Mesenchymal stem cell (in vitro differentiated cells and primary cell): ENCODE measurements at places on chromosomes 2 and 18.
A peak's percentile ranks its signal among the peaks of the same experiment; 100 is the strongest.

DNA sequence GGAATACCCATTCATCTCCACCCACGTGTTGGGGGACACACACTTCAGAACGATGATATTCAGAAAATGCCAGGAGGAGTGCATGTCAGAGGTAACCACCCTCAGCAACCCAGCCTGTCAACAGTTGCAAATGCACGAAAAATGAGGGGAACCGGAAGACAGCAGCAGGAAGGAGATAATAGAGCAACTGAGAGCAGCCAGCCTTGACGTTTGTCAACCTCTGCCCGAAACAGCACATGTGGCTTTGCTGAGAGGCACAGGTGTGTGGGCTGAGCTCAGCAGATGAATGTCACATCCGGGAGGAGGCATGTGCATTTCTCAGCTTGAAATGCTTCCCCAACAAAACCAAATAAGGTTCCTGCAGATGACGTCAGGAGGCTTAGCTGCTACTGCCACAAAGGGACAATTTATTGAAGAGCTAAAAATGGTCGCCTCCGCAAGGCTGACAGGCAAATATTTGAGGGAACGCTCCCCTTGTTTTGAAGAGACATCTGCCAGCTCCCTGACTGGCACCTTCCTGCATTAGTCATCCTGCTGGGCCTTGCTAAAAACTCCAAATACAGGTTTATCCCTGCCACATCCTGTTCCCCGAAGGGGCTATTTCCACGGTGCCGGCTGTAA is 419.0 kb downstream of the NBAS start:
- no peaks in the 10 kb centered on the region for H3K36me3 ChIP-seq
- peak; percentile 6 for DNase-seq
- peaks cover 8% of the 10 kb centered on the region for H3K4me1 ChIP-seq
- H3K27ac ChIP-seq = no peak overlapping the region
- no peaks in the 10 kb centered on the region for H3K27me3 ChIP-seq

DNA sequence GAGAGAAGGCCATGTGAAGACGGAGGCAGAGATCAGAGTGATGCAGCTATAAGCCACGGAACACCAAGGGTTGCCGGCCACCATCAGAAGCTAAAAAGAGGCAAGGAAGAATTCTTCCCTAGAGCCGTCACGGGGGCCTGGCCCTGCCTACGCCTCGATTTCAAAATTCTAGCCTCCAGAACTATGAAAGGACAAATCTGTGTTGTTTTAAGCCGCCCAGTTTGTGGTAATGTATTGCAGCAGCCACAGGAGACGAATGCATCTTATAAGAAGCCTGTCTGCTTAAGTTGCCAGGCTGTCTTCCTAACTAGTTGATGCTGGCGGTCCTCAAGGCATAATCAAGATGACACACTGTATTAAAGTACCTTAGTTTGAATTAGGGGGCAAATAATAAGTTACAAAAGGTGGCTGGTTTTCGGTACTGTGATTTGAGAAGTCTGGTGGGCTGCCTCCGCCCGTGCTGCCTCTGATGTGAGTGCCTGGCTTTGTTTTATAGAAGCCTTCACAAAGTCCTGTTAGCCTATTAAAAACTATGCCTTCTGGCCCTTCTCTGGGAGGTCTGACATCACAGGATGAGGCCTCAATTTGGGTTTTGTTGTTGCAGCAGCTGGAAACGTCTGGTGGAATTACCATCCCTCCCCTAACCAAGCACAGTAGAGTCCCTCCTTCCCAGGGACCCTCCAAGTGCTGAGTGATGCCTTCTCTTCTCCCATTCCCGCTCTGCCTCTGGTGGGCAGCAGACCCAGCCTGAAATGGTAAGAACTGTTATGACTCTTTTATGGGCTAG is 53.6 kb downstream of the SRD5A2 start:
- DNase-seq = no peak
- peaks cover 39% of the 10 kb centered on the region for H3K27me3 ChIP-seq
- no peak overlapping the region for H3K27ac ChIP-seq
- H3K36me3 ChIP-seq = no peaks in the 10 kb centered on the region
- H3K4me1 ChIP-seq = no peaks in the 10 kb centered on the region
- H3K4me3 ChIP-seq = no peak overlapping the region

DNA sequence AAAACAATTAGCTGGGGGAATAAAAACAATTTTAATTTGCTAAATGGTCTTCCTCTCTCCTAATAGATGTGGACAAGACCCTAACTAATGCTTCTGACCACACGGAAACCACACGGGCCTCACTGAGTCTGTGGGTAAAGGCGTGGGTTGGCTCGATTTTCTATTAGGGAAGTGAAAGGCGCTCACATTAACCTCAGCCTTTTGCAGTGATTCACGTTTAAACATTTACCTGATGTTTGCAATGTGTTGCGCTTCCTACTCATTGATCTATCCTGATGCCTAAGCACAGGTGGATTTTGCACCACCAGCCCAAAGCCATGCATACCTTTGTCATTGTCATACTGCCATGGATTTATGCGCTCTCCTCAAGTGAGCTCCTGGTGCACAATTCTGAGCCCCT is 35.6 kb upstream of the NRP2 start:
- peaks cover 4% of the 10 kb centered on the region for H3K4me1 ChIP-seq
- no peaks in the 10 kb centered on the region for H3K36me3 ChIP-seq
- DNase-seq = no peak

- no peaks in the 10 kb centered on the region for H3K27me3 ChIP-seq
- H3K4me1 ChIP-seq = peaks cover 6% of the 10 kb centered on the region
- no peak overlapping the region for H3K4me3 ChIP-seq
- DNase-seq = no peak
Observed at GRCh38 chr2:38265461-38265860, 111.6 kb downstream of the ATL2 start.

GRCh38 chr2:98293030-98293429 is 53.2 kb upstream of the CNGA3 start:
- H3K4me3 ChIP-seq = no peak overlapping the region
- no peaks in the 10 kb centered on the region for H3K36me3 ChIP-seq
- H3K4me1 ChIP-seq = peaks cover 1% of the 10 kb centered on the region
- H3K27ac ChIP-seq = no peak overlapping the region
- H3K27me3 ChIP-seq = peaks cover 11% of the 10 kb centered on the region
- no peak for DNase-seq

DNA sequence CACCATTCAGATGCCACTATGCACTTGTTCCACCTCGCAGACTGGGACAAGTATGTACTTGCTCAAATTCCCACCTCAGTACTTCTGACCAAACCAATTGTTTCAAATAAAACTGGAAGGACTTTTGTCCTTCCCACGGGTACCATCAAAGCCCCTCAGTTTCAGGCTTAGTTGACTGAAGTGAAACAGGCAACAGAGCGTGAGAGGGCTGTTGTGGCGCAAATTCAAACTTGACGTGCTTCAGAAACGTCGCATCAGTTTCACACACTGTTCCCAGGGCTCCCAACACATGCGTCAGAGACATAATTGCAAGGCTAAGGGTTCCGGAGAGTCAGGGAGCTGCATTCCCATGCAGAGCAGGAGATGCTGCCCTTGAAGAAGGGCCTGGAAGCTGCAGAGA is 33.7 kb downstream of the RNF152 start:
- H3K4me3 ChIP-seq = no peak overlapping the region
- DNase-seq = no peak
- H3K27me3 ChIP-seq = no peaks in the 10 kb centered on the region
- H3K4me1 ChIP-seq = no peaks in the 10 kb centered on the region
- no peaks in the 10 kb centered on the region for H3K36me3 ChIP-seq

GRCh38 chr2:201984800-201985525 is 48.7 kb upstream of the FZD7 start:
- H3K4me3 ChIP-seq = no peak overlapping the region
- H3K27ac ChIP-seq = no peak overlapping the region
- DNase-seq = no peak
- no peaks in the 10 kb centered on the region for H3K4me1 ChIP-seq
- H3K27me3 ChIP-seq = no peaks in the 10 kb centered on the region

DNA sequence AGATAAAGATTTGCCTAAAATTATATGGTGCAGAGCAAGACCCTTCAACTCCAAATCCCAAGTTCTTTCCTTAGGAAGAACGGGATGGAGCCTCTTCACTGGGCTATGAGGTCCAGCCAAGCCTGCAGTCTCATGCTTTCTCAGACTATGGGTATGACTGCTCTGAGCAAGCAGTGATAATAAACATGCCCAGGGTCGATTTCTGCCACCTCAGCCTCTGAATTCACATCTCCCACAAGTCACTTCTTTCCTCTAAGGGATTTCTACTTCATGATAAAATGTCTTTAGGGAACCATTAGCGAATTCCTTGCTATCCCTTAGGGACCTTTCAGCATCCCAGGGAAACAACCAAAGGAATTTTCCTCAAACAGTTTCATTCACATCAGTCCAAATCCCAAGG is 94.8 kb downstream of the GFPT1 start:
- DNase-seq = no peak
- H3K27ac ChIP-seq = peak overlapping the region; percentile 93
- peaks cover 16% of the 10 kb centered on the region for H3K4me1 ChIP-seq

GRCh38 chr2:38835015-38835601 is 40.6 kb downstream of the DHX57 start:
- peak; percentile 27 for DNase-seq
- H3K4me1 ChIP-seq = no peaks in the 10 kb centered on the region
- no peaks in the 10 kb centered on the region for H3K27me3 ChIP-seq
- H3K27ac ChIP-seq = no peak overlapping the region

DNA sequence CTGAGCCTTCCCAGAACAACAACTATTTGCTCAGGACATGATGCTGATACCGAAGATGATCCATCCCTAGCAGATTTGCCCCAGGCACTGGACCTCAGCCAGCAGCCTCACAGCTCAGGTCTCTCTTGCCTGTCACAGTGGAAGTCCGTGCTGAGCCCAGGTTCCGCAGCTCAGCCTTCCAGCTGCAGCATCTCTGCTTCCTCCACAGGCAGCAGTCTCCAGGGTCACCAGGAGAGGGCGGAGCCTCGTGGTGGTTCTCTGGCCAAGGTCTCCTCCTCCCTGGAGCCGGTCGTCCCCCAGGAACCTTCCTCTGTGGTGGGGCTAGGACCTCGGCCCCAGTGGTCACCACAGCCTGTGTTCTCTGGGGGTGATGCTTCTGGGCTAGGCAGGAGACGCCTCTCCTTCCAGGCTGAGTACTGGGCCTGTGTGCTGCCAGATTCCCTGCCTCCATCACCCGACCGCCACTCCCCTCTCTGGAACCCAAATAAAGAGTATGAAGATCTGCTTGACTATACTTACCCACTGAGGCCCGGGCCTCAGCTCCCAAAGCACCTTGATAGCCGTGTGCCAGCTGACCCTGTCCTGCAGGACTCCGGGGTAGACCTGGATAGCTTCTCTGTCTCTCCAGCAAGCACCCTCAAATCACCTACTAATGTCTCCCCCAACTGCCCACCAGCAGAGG is 15.4 kb downstream of the CEP68 start:
- H3K27ac ChIP-seq = no peak overlapping the region
- DNase-seq = peak; percentile 34
- peaks cover 33% of the 10 kb centered on the region for H3K4me1 ChIP-seq
- H3K27me3 ChIP-seq = no peaks in the 10 kb centered on the region

GRCh38 chr2:33323957-33324356 is 152.5 kb upstream of the RASGRP3 start:
- H3K27ac ChIP-seq = no peak overlapping the region
- no peak overlapping the region for H3K4me3 ChIP-seq
- H3K4me1 ChIP-seq = peaks cover 2% of the 10 kb centered on the region
- peaks cover 8% of the 10 kb centered on the region for H3K36me3 ChIP-seq
- H3K27me3 ChIP-seq = no peaks in the 10 kb centered on the region
- no peak for DNase-seq

GRCh38 chr18:22846088-22846683 is 86.9 kb upstream of the RBBP8 start:
- H3K27me3 ChIP-seq = no peaks in the 10 kb centered on the region
- H3K4me1 ChIP-seq = no peaks in the 10 kb centered on the region
- peak; percentile 15 for DNase-seq
- H3K4me3 ChIP-seq = no peak overlapping the region

GRCh38 chr2:173752152-173752551 is 213.0 kb downstream of the SP3 start:
- H3K4me3 ChIP-seq = no peak overlapping the region
- H3K27me3 ChIP-seq = no peaks in the 10 kb centered on the region

GRCh38 chr18:363301-364085 is 95.6 kb upstream of the THOC1 start:
- peak; percentile 45 for DNase-seq
- H3K27me3 ChIP-seq = no peaks in the 10 kb centered on the region
- no peaks in the 10 kb centered on the region for H3K36me3 ChIP-seq
- no peak overlapping the region for H3K4me3 ChIP-seq
- peaks cover 27% of the 10 kb centered on the region for H3K4me1 ChIP-seq

- peak; percentile 95 for DNase-seq
- no peaks in the 10 kb centered on the region for H3K36me3 ChIP-seq
- no peaks in the 10 kb centered on the region for H3K27me3 ChIP-seq
- peaks cover 24% of the 10 kb centered on the region for H3K4me1 ChIP-seq
- H3K27ac ChIP-seq = peak overlapping the region; percentile 54
Observed at GRCh38 chr2:120539937-120540718, 194.2 kb downstream of the INHBB start.

DNA sequence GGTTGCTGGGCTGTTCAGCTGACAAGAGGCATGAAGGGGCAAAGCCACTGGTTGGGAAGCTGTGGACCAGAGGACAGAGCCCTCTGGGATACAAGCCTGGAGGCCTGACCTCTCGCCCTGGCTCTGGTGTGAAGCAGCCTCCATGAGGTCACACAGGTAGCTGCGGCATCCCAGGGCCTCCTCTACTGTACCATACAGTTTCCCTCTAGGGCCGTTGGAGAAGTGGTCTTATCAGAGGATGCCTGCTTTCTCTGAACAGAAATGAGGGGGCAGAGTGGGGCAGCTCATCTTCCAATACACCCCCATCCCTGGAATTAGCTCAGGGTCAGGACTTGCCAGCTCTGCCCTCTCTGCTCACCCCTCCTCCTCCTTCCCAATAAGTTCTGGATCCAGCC is 135.1 kb upstream of the SMAD2 start:
- no peaks in the 10 kb centered on the region for H3K36me3 ChIP-seq
- DNase-seq = no peak
- no peak overlapping the region for H3K4me3 ChIP-seq
- no peaks in the 10 kb centered on the region for H3K27me3 ChIP-seq

DNA sequence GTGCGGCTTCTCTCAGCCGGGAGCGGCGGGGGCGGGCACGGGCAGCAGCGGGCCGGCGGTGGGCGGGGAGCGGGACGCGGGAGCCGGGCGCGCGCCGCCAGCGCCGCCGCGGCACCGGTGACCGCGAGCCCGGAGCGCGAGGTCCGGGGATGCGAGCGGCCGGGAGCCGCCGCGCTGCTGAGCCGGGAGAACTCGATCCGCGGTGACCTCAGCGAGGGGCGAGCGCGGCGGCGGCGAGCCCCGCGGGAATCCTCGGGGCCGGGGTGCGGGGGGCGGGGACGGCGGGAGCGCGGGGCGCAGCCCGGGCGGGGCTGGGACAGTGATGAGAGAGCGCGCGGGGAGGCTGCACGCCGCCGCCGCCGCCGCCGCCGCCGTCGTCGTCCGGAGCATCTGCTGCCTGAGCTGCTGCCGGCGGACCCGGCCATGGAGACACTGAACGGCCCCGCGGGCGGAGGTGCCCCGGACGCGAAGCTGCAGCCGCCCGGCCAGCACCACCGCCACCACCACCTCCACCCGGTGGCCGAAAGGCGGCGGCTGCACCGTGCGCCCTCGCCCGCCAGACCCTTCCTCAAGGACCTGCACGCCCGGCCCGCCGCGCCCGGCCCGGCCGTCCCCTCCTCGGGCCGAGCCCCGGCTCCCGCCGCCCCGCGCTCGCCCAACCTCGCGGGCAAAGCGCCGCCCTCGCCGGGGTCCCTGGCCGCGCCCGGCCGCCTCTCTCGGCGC is at the start of gene MTCL1:
MTCL1 (plus strand) TSS at position 319 of the 723 bp plus-strand sequence; CDS start at position 424, 105 bp downstream.
- H3K36me3 ChIP-seq = peaks cover 18% of the 10 kb centered on the region
- H3K27me3 ChIP-seq = no peaks in the 10 kb centered on the region
